ENCODE measurements at places on chromosomes 6 and 20.

- DNase-seq: no peak
Observed at GRCh38 chr6:38924791-38925509, 123.6 kb upstream of the GLP1R start.

DNA sequence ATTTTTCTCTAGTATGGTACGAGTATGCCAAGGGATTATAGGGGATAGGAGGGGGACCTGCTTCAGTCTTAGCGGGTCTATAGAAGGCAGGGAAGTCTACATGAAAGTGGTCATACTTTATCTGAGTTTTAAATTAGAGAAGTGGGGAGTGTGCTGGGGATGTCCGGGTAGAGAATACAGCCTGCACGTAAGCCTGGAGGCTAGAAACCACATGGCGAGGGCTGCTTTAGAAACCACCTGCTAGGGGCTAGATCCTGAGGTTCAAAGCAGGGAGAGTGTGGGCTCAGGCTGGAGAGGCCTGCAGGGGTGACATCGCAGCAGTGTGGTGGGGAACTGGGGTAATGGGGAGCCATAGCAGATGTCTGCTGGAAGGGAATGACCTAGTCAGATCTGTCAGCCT is 85.2 kb downstream of the VEGFA start:
- no peak for DNase-seq

GRCh38 chr20:44625361-44625760 is 26.1 kb downstream of the ADA start:
- no peak for DNase-seq

DNA sequence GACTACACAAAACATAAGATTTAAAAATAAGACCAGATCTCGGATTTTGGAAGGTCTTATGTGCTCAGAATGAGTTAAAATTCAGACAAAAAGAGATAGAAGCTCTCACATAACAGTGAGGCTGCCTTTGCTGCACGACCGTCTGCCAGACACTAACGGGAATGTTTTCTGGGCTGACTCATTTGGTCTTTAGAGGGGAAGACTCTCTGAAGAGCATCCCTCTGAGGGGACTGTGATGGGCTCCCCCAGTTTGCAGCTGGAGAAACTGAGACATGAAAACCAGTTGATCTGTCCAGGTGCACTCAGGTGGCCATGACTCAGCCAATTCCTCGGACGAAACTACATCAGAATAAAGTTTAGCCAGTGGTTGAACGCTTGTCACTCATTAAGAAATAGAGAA is 153.9 kb downstream of the RNASET2 start:
- no peak for DNase-seq

DNA sequence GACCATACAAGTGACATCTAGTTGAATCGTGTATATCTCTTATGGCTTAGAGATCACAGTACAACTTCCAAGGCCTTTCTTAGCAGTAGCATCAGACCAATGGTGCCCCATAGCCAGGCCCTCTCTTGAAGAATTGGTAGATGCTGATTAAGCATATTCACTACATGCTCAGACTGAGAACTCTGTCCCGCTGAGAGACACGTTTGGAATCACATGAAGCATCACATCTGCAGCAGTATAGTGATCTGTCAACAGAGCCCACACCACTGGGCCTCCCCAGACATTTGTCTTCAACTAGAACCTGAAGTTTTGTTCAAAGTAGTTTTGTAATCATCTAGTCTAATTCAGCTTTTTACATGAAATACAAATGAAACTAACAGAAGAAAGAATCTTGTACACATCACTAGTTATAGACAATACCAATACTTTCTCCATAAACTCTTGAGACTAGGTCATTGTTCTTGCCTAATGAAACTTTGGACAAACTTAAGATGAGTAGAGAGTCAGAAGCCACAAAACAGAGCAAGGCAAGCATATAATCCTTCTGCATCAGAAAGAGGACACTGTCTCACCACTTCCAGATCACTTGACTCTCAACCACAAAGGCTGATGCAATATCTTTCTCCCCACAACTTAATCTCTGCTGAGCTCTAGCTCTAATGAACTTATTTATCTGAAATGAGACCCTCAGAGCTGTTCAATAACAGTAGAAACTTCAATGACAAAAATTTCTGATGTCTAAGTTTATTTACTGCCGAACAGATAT is 182.7 kb downstream of the TBX18 start:
- no peak for DNase-seq

DNA sequence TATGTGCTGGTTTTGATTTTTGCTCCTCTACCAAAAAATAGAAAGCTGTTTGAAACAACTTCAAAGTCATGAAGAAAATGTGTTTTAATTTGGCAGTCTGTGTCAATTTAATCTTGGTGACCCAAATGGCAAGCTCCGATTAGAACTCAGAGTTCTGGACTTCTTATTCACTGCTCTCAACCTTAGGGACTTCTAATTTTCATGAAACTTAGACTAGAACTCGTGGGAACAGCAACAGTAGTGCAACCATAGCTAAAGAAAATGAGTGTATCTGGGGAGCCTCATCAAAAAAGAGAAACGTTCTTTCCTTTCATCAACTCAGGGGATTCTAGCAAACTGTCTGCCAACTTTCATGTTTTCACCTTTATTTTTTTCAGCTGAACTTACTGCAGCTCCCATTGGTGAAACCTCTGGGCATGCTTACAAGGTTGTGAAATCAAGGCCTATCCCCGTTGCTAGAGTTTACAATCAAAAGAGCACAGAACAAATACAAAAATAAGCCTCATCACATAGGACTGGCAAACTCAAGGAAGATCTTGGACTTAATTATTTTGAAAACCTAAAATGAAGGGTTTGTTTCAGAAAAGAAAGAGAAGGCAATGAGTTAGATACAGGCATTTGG is 114.0 kb upstream of the HSF2 start:
- DNase-seq: no peak

DNA sequence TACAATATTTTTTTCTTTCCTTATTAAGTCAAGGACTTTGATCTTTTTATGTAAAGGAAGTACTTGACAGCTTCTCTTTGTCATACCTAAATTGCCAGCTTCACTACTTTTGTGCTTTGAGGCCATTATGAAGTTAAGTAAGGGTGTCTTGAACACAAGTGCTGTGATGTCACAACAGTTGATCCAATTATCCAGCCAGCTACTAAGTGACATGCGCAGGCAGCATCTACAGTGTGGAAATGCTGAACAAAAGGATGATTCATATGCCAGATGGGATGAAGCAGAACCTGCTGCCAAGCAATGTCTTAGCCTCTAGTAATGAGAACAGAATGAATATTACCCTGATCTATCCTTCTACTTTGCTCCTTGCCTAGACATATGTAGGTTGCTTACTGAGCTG is 68.3 kb upstream of the TMEM244 start:
- DNase-seq: no peak
